Heart left ventricle (tissue), 16 donors: ENCODE measurements at places on chromosomes 2 and 18. TPM values are rescaled to one million over a fixed set of nuclear protein-coding genes. Genes with fewer than 3 reads are reported as not detected.

GRCh38 chr18:72456802-72457201 is 87.3 kb downstream of the CBLN2 start:
- H3K27me3 ChIP-seq = no peaks in the 10 kb centered on the region
- H3K4me3 ChIP-seq = no peak overlapping the region
- DNase-seq = no peak
- H3K4me1 ChIP-seq = no peaks in the 10 kb centered on the region
- no peaks in the 10 kb centered on the region for H3K36me3 ChIP-seq

GRCh38 chr2:205461169-205461568 is 221.1 kb upstream of the NRP2 start:
- H3K4me3 ChIP-seq = no peak overlapping the region
- no peaks in the 10 kb centered on the region for H3K36me3 ChIP-seq
- H3K27me3 ChIP-seq = no peaks in the 10 kb centered on the region
- H3K4me1 ChIP-seq = no peaks in the 10 kb centered on the region
- no peak for DNase-seq

DNA sequence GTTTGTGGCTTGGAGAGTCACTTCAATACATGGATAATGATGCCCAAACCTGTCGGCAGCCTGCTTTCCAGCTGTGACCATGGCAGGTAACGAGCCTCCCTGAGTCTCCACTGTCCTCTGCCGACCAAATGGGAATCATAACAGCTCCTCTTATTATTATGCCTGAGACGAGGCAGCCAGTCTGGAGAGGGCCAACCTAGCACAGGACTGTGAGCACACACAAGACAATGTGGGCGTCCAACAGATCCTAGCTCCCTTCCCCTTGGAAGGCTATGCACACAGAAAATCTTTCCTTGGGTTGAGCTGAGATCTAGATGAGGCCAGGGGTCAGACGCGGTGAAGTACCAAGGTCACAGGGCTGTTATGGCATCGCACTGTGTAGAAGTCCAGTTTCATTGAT is 890 bp upstream of the SLC4A3 start:
- H3K4me3 ChIP-seq = peak overlapping the region; percentile 61
- H3K4me1 ChIP-seq = peaks cover 64% of the 10 kb centered on the region
- no peaks in the 10 kb centered on the region for H3K36me3 ChIP-seq
- DNase-seq = no peak
- peaks cover 12% of the 10 kb centered on the region for H3K27me3 ChIP-seq

Gene DYNAP
- total RNA-seq = not detected

Gene TMEM37
- total RNA-seq = 1.7 TPM

Gene CDH7
- total RNA-seq = not detected

DNA sequence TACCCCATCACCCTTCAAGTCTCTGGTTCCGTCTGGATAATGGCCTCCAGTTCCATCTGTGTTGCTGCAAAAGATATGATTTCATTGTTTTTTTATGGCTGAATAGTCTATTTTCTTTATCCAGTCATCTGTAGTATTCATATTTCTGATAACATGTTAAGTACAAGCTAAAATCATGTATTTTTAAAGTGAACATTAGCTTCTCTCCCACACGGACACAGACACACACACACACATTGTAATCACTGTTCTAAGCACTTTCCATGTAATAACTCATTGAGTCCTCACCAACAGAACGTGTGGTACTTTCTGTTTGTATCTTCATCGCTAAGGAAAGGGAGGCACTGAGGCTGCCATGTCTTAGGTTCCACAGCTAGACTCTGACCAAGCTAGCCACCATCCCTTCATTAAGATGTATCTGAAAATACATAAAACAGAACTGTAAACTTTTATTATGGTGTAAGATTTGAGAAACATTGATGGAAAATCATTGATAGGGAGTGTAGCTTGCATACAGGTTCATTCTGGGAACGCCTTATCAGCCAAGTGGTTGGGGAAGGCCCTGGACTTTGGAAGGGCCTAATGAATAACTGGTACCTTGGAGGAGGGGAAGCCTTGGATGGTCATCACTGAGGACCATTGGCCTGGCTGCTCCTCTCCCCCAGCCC is 8.1 kb downstream of the NCK2 start:
- no peak for DNase-seq
- H3K36me3 ChIP-seq = no peaks in the 10 kb centered on the region
- H3K4me3 ChIP-seq = no peak overlapping the region
- peaks cover 65% of the 10 kb centered on the region for H3K4me1 ChIP-seq
- no peak overlapping the region for H3K27ac ChIP-seq
- H3K27me3 ChIP-seq = no peaks in the 10 kb centered on the region

GRCh38 chr2:136376798-136377211 is 258.9 kb upstream of the CXCR4 start:
- no peaks in the 10 kb centered on the region for H3K4me1 ChIP-seq
- H3K27me3 ChIP-seq = no peaks in the 10 kb centered on the region
- no peaks in the 10 kb centered on the region for H3K36me3 ChIP-seq

DNA sequence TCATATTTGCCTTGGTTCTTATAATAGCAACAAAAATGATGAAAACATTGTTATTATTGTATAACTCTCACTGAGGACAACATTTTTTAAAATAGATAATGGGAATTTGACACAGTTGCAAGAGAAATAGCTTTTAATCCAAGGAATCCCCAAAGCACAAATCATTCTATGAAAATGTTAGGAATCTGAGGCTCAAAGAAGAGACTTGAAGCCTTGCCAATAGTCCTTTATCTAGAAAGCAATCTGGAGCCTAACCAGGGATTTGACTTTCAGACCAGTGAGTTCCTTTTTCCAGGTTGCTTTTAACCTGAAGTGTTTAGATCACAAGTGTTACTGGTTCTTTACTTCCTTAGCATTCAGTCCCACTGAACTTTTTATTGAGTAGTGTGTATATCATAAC is 574.5 kb upstream of the ZEB2 start:
- no peaks in the 10 kb centered on the region for H3K36me3 ChIP-seq
- no peak overlapping the region for H3K27ac ChIP-seq
- H3K4me1 ChIP-seq = no peaks in the 10 kb centered on the region
- no peak for DNase-seq
- no peaks in the 10 kb centered on the region for H3K27me3 ChIP-seq

DNA sequence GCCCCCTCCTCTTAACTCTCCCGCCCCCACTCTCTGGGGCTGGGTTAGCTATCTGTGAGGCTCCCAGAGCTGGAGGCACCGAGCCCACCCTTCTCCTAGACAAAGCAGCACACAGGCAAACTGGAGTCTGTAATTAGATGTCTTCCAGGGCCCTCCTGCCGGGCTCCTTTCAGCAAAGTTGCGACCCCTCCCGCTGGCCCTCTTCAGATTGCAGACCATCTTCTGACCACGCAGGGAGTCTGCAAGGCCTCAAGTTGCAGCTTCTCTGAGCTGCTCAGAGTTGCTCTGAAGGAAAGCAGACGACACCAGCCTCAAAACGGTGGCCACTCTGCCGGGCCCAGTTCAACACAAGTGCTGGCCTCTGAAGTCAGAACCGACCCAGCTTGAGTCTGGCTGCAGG is 228.4 kb upstream of the COPS8 start:
- H3K27ac ChIP-seq = no peak overlapping the region
- no peak overlapping the region for H3K4me3 ChIP-seq
- no peaks in the 10 kb centered on the region for H3K36me3 ChIP-seq
- no peaks in the 10 kb centered on the region for H3K27me3 ChIP-seq

Gene CXCR1
- total RNA-seq = 0.23 TPM

- peak; percentile 49 for DNase-seq
- H3K27ac ChIP-seq = peak overlapping the region; percentile 39
- no peak overlapping the region for H3K4me3 ChIP-seq
- no peaks in the 10 kb centered on the region for H3K27me3 ChIP-seq
- no peaks in the 10 kb centered on the region for H3K36me3 ChIP-seq
- H3K4me1 ChIP-seq = no peaks in the 10 kb centered on the region
Measured at GRCh38 chr2:3282056-3282998, 95.3 kb downstream of the EIPR1 start.

GRCh38 chr2:2266699-2267449 is 64.2 kb downstream of the MYT1L start:
- no peak overlapping the region for H3K4me3 ChIP-seq
- H3K27ac ChIP-seq = no peak overlapping the region
- DNase-seq = no peak
- peaks cover 9% of the 10 kb centered on the region for H3K4me1 ChIP-seq
- H3K36me3 ChIP-seq = no peaks in the 10 kb centered on the region
- no peaks in the 10 kb centered on the region for H3K27me3 ChIP-seq

GRCh38 chr18:58896268-58896667 is 31.6 kb downstream of the ZNF532 start:
- H3K4me1 ChIP-seq = no peaks in the 10 kb centered on the region
- no peak overlapping the region for H3K4me3 ChIP-seq
- H3K36me3 ChIP-seq = peaks cover 9% of the 10 kb centered on the region

GRCh38 chr18:46429649-46430224 is 227.3 kb downstream of the LOXHD1 start:
- DNase-seq = no peak
- no peaks in the 10 kb centered on the region for H3K4me1 ChIP-seq
- no peaks in the 10 kb centered on the region for H3K27me3 ChIP-seq

DNA sequence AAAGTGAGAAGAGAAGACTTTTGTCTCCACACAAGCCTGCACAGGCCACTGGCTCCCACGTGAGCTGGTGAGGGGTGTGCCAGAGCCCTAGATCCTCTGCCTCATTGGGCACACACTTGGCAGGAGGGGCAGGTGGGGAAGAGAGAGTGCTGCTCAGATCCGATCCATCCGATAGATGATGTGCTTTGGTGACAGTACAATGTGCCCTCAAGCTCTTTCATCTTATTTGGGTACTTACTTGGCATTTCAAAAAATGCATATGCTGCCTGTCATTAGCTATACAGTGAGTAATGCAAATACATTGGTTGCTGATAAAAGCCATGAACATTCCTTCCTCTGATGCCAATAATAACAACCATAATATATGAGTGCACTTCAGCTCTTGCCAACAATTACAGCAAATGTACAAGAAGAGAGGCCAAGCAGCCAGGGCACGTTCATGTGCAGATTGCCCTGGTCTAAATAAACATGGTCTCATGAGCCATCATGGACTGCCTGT is 255.3 kb downstream of the VAPA start:
- peaks cover 4% of the 10 kb centered on the region for H3K4me1 ChIP-seq
- no peaks in the 10 kb centered on the region for H3K36me3 ChIP-seq
- no peak overlapping the region for H3K27ac ChIP-seq
- no peaks in the 10 kb centered on the region for H3K27me3 ChIP-seq

GRCh38 chr2:223594259-223594658 is 7.9 kb downstream of the SCG2 start:
- no peaks in the 10 kb centered on the region for H3K4me1 ChIP-seq
- no peaks in the 10 kb centered on the region for H3K27me3 ChIP-seq
- no peak overlapping the region for H3K4me3 ChIP-seq
- no peak for DNase-seq

GRCh38 chr2:26193578-26194231 is 20.8 kb downstream of the GAREM2 start:
- H3K4me1 ChIP-seq = no peaks in the 10 kb centered on the region
- DNase-seq = no peak
- H3K36me3 ChIP-seq = peaks cover 50% of the 10 kb centered on the region
- H3K27ac ChIP-seq = no peak overlapping the region
- H3K27me3 ChIP-seq = no peaks in the 10 kb centered on the region
- H3K4me3 ChIP-seq = no peak overlapping the region

- H3K36me3 ChIP-seq = no peaks in the 10 kb centered on the region
- H3K4me3 ChIP-seq = no peak overlapping the region
- DNase-seq = no peak
- H3K4me1 ChIP-seq = no peaks in the 10 kb centered on the region
Measured at GRCh38 chr2:74756356-74756890, 77.5 kb upstream of the HK2 start.

Gene IL37
- not detected for total RNA-seq

DNA sequence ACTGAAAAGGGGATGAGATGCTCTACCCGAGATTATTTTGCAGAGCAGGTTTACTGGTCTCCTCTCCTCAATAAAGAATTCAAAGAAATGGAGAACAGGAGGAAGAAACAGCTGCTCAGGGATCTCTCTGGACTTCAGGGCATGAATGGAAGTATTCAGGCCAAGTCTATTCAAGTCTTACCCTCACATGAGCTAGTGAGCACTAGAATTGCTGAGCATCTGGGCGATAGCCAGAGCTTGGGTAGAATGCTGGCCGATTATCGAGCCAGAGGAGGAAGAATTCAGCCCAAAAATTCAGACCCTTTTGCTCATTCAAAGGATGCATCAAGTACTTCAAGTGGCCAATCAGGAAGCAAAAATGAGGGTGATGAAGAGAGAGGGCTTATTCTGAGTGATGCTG is 60.0 kb downstream of the PIKFYVE start:
- H3K4me1 ChIP-seq = peaks cover 10% of the 10 kb centered on the region
- no peak for DNase-seq
- no peak overlapping the region for H3K4me3 ChIP-seq

Gene MAP3K19
- total RNA-seq = not detected

DNA sequence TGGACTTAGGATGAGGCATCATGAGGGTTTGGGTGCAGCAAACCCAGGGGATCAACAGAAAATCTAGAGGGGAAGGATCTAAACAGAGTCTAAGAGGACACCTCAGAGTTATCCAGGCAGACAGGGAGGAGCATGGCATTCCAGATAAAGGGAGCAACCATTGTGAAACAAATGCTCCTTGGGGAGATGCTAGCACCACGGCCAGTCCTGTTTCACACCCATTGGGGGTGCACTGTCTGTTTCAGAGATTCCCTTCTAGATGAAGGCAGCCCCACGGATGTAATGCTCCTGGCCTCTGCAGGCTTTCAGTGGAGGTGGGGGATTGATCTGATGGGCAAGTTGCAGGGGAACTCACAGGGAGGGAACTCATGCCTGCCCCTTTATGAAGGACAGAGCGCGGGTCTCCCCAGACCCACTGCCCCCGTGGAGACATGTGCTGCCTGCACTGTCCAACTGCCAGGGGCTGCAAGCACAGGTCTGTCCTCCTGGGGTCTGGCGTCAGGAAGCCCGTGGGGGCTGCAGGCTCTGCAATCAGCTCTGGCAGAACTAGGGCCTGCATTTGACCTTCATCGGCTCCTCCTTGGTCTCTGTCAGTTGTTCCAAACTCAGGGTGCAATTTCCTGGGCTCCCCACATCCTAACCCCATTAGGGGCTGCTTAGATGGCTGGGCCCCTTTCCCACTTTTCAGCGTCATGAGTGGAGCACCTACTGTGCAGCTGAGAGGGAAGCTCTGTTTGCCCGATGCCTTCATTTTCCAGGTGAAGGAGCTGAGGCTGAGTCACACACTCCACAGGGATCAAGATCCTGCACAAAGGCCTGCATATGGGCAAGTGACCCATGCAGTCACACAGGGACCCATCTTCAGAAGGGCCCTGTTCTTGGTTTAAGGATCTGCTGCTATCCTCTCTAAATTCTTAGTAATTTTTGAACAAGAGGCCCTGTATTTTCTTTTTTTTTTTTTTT is 163.4 kb downstream of the ARL4C start:
- DNase-seq = no peak
- no peaks in the 10 kb centered on the region for H3K36me3 ChIP-seq
- H3K4me1 ChIP-seq = no peaks in the 10 kb centered on the region
- no peak overlapping the region for H3K27ac ChIP-seq

GRCh38 chr2:231356466-231356844 is 39.1 kb upstream of the B3GNT7 start:
- peaks cover 10% of the 10 kb centered on the region for H3K4me1 ChIP-seq
- no peak overlapping the region for H3K4me3 ChIP-seq
- peak overlapping the region; percentile 75 for H3K27ac ChIP-seq
- H3K36me3 ChIP-seq = no peaks in the 10 kb centered on the region
